Activated CD4-positive, alpha-beta T cell treated with anti-CD3 and anti-CD28 coated beads, Interleukin-2, Interleukin-4, amounts not matched to agents 100 ng/mL and 50 ng/mL, durations not matched to agents 16 hours and 8 hours (primary cell): ENCODE measurements at places on chromosomes 2 and 18.

- no peak for DNase-seq
Observed at GRCh38 chr2:69053416-69053965, 40.5 kb downstream of the ANTXR1 start.

GRCh38 chr2:129502781-129503180 is 476.7 kb upstream of the RAB6C start:
- DNase-seq: no peak

- no peak for DNase-seq
Observed at GRCh38 chr2:111019381-111019780, 101.3 kb upstream of the BCL2L11 start.

GRCh38 chr2:220703279-220703678 is 868.8 kb downstream of the EPHA4 start:
- DNase-seq: no peak

GRCh38 chr2:218959141-218959731 is at the start of gene CDK5R2:
Gene CDK5R2 (plus strand): TSS chr2:218959666. CDS start chr2:218959821, 155 bp downstream.
- peak; percentile 88 for DNase-seq

DNA sequence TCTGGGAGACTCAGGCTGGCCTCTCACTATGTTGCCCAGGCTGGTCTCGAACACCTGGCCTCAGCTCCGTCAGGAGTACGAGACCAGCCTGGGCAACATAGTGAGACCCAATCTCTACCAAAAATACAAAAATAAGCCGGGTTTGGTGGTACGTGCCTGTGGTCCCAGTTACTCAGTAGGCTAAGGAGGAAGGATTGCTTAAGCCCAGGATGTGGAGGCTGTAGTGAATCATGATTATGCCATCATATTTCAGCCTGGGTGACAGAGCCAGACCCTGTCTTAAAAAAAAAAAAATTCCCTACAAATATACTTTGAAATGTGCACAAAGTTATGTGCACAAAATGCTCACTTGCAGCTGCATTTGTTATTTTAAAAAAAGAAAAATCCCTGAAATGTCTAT is 26.3 kb upstream of the AGAP1 start:
- no peak for DNase-seq

DNA sequence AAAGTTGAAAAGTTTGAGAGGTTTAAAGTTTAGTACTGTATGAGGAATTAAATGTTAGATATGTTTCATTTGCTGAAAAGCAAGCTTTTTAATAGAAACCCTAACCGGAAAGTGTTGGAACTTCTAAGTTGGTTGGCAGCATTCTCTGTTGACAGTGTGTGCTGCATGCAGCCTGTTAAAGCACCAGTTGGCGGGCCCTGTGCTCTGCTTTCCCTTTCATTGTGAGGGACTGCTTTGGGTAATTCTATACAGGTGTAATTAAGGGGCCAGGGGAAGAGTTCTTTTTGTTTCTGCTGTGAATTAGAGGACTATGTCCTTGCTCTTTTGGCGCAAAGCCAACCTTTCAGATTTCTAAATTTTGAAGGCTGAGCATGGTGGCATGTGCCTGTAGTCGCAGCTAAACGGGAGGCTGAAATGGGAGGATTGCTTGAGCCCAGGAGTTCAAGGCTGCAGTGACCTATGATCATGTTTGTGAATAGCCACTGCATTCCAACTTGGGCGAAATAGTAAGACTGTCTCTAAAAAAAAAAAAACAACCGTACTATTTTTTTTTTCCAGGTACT is 20.1 kb downstream of the PLEKHB2 start:
- no peak for DNase-seq

DNA sequence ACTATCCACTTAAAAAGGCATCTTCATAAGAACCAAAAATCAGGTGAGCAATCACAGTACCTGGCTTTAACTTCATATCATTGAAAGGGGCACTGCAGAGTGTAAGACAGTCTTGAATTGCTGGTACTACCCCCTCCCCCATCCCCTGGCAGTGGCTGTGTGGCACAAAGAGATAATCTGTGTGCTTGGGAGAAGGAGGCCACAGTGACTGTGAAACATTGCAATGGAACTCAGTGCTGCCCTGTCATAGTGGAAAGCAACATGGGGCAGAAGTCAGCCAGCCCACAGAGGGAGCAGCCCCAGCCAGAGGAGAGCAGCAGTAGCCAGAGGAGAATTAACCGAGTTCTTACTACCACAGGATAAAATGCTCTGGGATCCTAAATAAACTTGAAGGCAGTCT is 45.3 kb upstream of the UGP2 start:
- no peak for DNase-seq

GRCh38 chr2:11839916-11840315 is 93.5 kb downstream of the LPIN1 start:
- no peak for DNase-seq

- no peak for DNase-seq
Observed at GRCh38 chr2:60070196-60070595, 483.3 kb downstream of the BCL11A start.

- peak; percentile 71 for DNase-seq
Observed at GRCh38 chr2:161172901-161173540, 12.8 kb downstream of the TANK start.

GRCh38 chr18:80074697-80075096 is 34.4 kb upstream of the ADNP2 start:
- no peak for DNase-seq

GRCh38 chr2:15615301-15615920 is 23.7 kb downstream of the DDX1 start:
- DNase-seq: no peak

DNA sequence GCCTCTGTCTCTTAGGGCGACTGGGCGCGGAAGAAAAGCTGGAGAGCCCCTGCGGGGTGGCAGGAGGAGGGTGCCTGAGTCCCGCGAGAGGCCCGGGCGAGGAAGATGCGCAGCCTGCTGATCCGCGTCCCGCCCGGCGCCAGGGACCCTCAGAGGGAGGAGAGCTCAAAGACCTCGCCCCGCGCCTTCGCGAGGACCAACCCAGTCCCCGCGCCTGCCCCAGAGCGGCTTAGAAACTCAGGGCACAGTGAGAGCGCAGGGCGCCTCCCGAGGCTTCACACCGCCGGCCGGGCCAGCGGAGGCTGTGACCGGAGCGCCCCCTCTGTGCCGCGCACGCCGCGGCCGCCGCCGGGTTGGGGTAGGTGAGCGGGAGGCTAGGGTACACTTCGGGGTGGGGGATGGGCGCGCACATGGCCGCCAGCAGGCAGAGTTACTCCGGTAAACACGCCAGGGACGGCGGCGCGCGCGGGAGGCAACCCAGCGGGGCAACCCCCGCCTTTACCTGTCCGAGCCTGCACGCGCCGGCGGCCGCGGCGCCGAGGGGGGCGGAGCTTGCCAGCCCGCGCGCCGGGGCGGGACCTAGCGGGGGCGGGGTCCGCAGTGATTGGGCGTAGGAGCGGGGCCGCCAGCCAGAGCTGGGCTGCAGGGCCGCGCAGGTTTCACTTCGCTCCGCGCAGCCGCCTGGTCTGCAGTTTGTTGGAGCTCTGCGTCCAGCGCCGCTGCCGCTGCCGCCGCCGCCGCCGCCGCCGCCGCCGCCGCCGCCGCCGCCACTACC is at the start of gene BCL2L11:
TSS of gene BCL2L11 (plus strand) at position 662 of the 775 bp plus-strand sequence. CDS start 2,832 bp downstream, outside the sequence.
- DNase-seq: peak; percentile 84

- no peak for DNase-seq
Observed at GRCh38 chr2:45826884-45827635, 175.6 kb downstream of the PRKCE start.

- no peak for DNase-seq
Observed at GRCh38 chr2:207141386-207141785, 24.4 kb downstream of the KLF7 start.

DNA sequence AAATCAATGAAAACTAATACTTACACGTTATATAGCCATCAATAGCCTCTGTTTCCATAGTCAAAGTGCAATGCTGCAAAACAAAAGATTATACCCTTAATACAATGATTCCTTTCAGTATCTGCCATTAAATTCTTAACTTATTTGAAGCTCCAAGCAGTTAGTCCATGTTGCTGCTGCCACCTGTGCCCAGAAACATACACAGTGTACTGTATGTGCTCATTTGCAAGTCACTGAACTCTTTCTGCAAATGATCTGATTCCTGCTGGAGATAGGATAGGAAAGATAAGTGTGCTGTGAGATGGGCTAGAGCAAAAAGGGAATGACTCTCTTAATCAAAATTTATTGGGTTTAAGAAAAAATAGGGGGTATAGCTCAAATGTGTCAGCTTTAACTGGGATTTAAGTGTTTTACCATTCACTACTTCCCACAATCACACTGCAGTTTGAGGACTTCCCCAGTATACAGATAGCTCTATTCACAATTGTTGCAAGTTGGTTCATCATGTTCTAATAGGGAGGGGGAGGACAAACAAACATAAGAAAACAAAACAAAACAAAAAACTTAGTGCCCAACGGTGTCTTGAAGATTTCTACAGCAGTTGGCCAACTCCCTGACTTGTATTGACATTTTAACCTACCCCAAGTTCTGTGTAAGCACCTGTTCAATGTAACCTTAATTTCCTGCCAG is 2.7 kb downstream of the IKZF2 start:
- DNase-seq: no peak

DNA sequence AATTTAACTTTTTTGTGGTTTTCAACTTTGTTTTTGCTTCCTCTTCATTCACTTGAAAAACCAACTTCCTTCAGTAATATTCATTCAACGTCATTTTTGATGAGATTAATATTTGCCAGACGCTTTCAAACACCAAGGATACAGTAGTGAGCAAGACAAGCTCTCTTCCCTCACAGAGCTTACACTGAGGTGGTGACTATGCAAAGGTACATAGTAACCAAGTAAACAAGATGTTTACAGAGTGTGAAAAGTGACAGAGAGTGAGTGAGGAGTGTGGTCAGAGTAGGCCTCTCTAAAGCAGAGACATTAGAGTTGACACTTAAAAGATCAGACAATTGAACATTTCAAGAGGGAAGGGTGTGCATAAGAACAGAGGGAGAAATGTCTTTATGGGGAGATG is 155.5 kb downstream of the TMEM247 start:
- no peak for DNase-seq

- DNase-seq: no peak
Observed at GRCh38 chr2:182248362-182248761, 178.5 kb downstream of the PDE1A start.

DNA sequence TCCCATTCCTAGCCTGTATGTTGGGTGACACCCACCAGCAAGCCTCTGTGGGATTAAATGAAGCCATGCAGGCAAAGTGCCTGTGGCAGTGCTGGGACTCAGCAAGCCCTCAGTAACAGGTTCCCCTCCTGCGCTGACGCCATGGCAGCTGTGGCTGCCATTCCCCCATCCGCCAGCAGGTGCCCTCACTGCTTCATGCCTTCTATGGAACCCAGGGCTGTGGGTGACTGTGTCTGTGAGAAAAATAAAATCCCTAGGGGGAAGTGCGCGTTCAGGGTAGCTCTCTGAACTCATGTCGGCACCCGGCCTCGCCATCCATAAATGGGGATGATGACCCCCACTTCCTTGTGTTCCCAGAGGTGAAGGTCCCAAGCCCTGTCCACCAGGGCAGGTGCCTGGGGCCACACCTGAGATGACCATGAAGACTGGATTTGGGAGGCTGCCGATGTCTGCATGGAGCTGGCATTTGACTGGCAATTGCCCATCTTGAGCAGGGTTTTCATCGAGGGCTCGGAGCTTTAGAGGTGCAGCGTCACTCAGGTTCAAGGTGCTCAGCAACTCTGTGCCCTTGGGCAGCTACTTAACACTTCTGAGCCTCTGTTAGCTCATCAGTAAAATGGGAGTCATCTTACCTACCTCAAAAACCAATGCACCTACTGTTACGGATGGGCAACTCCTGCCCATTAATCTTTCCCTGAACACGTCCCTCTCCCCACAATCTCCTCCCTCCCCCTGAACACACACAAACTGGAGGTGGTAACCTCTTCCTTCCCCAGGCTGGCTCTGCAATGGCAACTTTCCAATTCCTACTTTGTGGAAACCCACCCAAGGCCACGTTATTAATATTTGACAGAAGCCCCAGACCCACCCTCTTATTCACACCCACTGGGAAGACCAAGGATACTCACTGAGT is 2.9 kb upstream of the MAL start:
- DNase-seq: peak; percentile 77

GRCh38 chr2:237022533-237022932 is 63.2 kb upstream of the COPS8 start:
- DNase-seq: no peak

GRCh38 chr2:74232426-74232825 is 34.0 kb downstream of the MTHFD2 start:
- no peak for DNase-seq

DNA sequence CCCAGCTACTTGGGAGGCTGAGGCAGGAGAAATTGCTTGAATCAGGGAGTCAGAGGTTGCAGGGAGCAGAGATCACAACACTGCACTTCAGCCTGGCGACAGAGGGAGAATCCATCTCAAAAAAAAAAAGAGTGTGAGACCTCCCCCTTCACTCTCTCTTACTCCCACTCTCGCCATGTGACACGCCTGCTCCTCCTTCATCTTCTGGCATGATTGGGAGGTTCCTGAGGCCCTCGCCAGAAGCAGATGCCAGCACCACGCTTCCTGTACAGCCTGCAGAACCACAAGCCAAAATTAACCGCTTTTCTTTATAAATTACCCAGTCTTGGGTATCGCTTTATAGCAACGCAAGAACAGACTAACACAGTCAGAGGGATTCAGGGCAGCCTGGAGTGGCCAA is 66.3 kb upstream of the CREB1 start:
- DNase-seq: no peak

GRCh38 chr2:235666213-235666781 is 172.5 kb downstream of the AGAP1 start:
- DNase-seq: peak; percentile 2

- no peak for DNase-seq
Observed at GRCh38 chr2:159046966-159047365, 78.5 kb downstream of the TANC1 start.
